Neural progenitor cell (in vitro differentiated cells): ENCODE measurements at places on chromosomes 1 and 21.

GRCh38 chr1:154767315-154768240 lies 102.5 kb downstream of the KCNN3 start:
- no peak for DNase-seq
- H3K36me3 ChIP-seq, result no peaks in the 10 kb centered on the region
- peaks cover 7% of the 10 kb centered on the region for H3K27me3 ChIP-seq
- no peaks in the 10 kb centered on the region for H3K4me1 ChIP-seq
- H3K4me3 ChIP-seq, result no peak overlapping the region

- peaks cover 38% of the 10 kb centered on the region for H3K4me1 ChIP-seq
- no peak for DNase-seq
- H3K4me3 ChIP-seq, result no peak overlapping the region
- no peak overlapping the region for H3K27ac ChIP-seq
- H3K27me3 ChIP-seq, result no peaks in the 10 kb centered on the region
Observed at GRCh38 chr21:36888466-36888865, 78.0 kb downstream of the HLCS start.

GRCh38 chr1:28494737-28495136 lies 11.1 kb upstream of the RCC1 start:
- no peaks in the 10 kb centered on the region for H3K27me3 ChIP-seq
- H3K36me3 ChIP-seq, result peaks cover 8% of the 10 kb centered on the region
- no peak for DNase-seq
- no peaks in the 10 kb centered on the region for H3K4me1 ChIP-seq

DNA sequence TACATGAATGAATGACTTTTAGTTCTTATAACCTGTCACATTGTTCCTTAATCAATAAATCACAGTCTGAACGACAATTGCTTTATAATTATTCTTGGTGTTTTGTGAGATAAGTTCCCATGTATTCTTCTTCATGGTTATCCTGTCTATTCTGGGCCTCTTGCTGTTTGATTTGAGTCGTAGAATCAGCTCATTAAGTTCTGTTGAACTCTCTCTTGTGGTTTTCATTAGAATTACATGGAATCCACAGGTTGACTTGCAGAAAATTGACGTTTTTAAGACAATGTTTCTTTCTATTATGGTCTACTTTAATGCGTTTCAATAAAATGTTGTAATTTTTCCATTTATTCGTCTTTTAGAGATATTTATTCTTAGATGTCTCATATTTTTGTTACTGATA lies 4.0 kb upstream of the LCE1A start:
- no peak overlapping the region for H3K4me3 ChIP-seq
- no peak for DNase-seq
- no peaks in the 10 kb centered on the region for H3K4me1 ChIP-seq
- no peaks in the 10 kb centered on the region for H3K36me3 ChIP-seq
- H3K27me3 ChIP-seq, result no peaks in the 10 kb centered on the region

GRCh38 chr1:204493984-204494280 lies 673 bp downstream of the PIK3C2B start:
- no peaks in the 10 kb centered on the region for H3K36me3 ChIP-seq
- peaks cover 15% of the 10 kb centered on the region for H3K27me3 ChIP-seq
- H3K4me1 ChIP-seq, result peaks cover 17% of the 10 kb centered on the region
- H3K27ac ChIP-seq, result peak overlapping the region; percentile 77

GRCh38 chr1:159289060-159289459 lies 13.1 kb upstream of the FCER1A start:
- no peak for DNase-seq
- H3K4me3 ChIP-seq, result no peak overlapping the region
- no peaks in the 10 kb centered on the region for H3K27me3 ChIP-seq

DNA sequence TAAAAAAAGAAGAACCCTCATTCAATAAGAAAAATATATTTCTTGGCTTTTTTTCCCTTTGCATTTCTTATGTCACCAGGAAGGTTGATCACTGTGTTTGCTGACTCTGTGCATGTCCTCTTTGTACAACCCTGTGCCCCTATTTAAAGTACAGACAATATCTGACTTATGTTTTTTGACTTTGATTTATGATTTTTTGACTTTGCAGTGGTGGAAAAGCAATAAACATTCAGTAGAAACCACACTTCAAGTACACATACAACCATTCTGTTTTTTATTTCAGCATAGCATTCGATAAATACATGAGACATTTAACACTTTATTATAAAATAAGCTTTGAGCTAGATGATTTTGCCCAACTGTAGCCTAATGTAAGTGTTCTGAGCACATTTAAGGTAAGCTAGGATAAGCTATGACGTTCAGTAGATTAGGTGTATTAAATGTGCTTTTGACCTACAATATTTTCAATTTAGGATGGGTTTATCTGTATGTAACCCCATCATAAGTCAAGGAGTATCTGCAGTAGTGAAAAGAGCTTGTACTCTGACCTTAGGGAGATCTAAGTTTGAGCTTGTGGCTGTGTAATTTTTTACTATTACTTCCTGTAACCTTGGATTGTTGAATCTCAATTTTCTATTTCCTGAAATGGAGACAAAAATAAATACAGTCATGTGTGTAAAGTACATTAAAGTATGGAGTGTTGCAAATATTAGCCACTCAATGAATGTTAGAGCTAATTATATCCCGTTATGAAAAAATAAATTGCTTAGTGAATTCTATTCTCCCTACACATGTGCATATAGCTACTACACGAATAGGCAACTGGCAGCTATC lies 1.2 kb downstream of the RNASEL start:
- DNase-seq, result no peak
- no peaks in the 10 kb centered on the region for H3K4me1 ChIP-seq
- H3K36me3 ChIP-seq, result no peaks in the 10 kb centered on the region
- H3K27ac ChIP-seq, result no peak overlapping the region
- H3K27me3 ChIP-seq, result no peaks in the 10 kb centered on the region
- H3K4me3 ChIP-seq, result peak overlapping the region; percentile 47

GRCh38 chr1:20248971-20249612 lies 41.6 kb upstream of the VWA5B1 start:
- no peak overlapping the region for H3K27ac ChIP-seq
- no peaks in the 10 kb centered on the region for H3K27me3 ChIP-seq
- H3K36me3 ChIP-seq, result no peaks in the 10 kb centered on the region
- DNase-seq, result no peak
- no peak overlapping the region for H3K4me3 ChIP-seq
- no peaks in the 10 kb centered on the region for H3K4me1 ChIP-seq

DNA sequence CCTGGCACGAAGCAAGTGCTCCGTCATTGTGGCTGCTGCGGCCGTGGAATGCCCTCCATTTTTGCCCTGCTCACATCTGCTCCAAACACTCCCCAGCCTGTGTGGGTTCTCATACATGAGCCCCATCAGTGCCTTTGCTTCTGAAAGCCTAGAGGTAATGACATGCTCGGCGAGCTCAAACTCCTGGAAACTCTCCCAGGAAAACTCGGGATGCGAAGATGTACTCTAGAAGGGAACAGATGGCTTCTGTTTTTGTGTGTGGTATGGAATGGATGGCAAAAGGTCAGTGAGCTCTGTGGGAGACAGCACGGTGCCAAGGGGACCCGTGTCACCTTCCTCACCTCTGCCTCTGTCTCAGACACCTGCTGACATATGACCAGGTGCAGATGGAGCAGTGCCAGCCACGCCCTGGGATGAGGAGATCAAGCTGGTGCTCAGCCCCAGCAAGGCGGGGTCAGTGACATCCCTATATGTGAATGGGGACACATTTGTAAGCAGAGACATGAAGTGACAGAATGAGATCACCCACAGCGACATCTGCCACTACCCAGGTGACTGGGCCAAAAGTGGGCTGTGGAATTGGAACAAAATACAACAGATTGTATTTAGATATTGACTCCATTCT lies 84.1 kb upstream of the COX20 start:
- DNase-seq, result no peak
- no peak overlapping the region for H3K27ac ChIP-seq
- H3K4me3 ChIP-seq, result no peak overlapping the region
- H3K36me3 ChIP-seq, result no peaks in the 10 kb centered on the region

- no peaks in the 10 kb centered on the region for H3K36me3 ChIP-seq
- DNase-seq, result no peak
- no peaks in the 10 kb centered on the region for H3K27me3 ChIP-seq
Observed at GRCh38 chr21:35602811-35603362, 457.4 kb downstream of the SETD4 start.

GRCh38 chr1:12464045-12464461 lies 154.0 kb downstream of the DHRS3 start:
- H3K27me3 ChIP-seq, result no peaks in the 10 kb centered on the region
- peaks cover 23% of the 10 kb centered on the region for H3K4me1 ChIP-seq
- H3K27ac ChIP-seq, result no peak overlapping the region
- no peak for DNase-seq
- no peak overlapping the region for H3K4me3 ChIP-seq
- H3K36me3 ChIP-seq, result no peaks in the 10 kb centered on the region

- H3K4me1 ChIP-seq, result no peaks in the 10 kb centered on the region
- H3K27ac ChIP-seq, result no peak overlapping the region
- H3K4me3 ChIP-seq, result no peak overlapping the region
- H3K36me3 ChIP-seq, result no peaks in the 10 kb centered on the region
- H3K27me3 ChIP-seq, result no peaks in the 10 kb centered on the region
- DNase-seq, result no peak
Observed at GRCh38 chr1:206757524-206758266, 12.9 kb upstream of the IL19 start.

- DNase-seq, result no peak
- H3K4me1 ChIP-seq, result no peaks in the 10 kb centered on the region
- H3K27me3 ChIP-seq, result no peaks in the 10 kb centered on the region
- no peaks in the 10 kb centered on the region for H3K36me3 ChIP-seq
- H3K4me3 ChIP-seq, result no peak overlapping the region
- H3K27ac ChIP-seq, result no peak overlapping the region
Observed at GRCh38 chr1:53847980-53848379, 9.9 kb upstream of the NDC1 start.

DNA sequence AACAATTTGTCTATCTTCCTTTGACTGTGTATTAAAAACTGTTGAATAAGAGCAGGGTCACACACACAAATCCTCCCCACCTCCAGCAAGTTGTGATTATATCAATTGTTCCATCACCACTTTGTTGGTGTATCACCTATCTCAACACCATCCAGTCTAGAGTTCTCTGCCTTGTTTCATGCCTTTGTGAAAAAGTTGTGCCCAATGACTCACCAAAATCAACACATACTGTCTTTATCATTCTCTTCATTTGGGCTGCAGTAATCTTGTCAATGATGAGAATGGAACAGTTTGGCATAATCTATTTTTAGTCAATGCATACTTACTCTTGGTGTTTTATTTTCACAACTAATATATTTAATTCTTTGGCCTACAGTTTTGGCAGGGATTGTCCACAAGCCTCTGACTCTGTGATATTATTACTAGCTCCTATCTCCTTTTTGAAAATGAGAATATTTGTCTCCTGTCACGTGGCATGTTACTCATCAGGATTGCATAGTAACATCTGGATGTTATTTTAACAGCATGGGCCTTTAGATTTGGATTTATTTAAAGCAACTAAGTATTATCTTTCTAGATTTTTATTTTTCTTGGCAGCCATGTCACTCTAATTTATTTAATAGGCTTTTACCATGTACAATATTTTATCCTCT lies 5.1 kb downstream of the C1orf87 start:
- peaks cover 25% of the 10 kb centered on the region for H3K27me3 ChIP-seq
- no peak for DNase-seq
- no peak overlapping the region for H3K27ac ChIP-seq
- H3K36me3 ChIP-seq, result no peaks in the 10 kb centered on the region

GRCh38 chr1:116352349-116352813 lies 20.7 kb upstream of the ATP1A1 start:
- H3K27me3 ChIP-seq, result no peaks in the 10 kb centered on the region
- peaks cover 4% of the 10 kb centered on the region for H3K4me1 ChIP-seq
- H3K4me3 ChIP-seq, result no peak overlapping the region

DNA sequence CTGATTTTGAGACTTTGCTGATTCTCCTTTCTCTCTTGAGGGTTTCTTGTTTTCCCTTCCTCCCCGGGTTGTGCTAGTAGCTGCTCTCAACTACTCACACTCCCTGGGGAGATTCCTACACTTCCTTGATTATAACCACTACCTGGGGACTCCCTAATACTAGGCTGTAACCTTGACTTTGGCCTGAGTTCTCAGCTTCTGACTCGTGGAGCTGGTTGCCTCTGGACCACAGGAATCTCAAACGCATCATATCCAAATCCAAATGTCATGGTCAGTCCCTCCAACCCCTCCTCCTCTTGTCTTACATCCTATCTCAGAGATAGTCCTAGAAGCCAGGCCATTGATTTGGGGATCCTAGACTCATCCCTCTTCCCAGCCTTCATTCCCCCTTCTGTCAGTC lies 12.0 kb downstream of the MOV10 start:
- H3K27ac ChIP-seq, result no peak overlapping the region
- H3K36me3 ChIP-seq, result no peaks in the 10 kb centered on the region
- H3K4me3 ChIP-seq, result no peak overlapping the region
- H3K27me3 ChIP-seq, result no peaks in the 10 kb centered on the region

- peaks cover 1% of the 10 kb centered on the region for H3K4me1 ChIP-seq
- DNase-seq, result no peak
- H3K36me3 ChIP-seq, result no peaks in the 10 kb centered on the region
- no peaks in the 10 kb centered on the region for H3K27me3 ChIP-seq
- H3K4me3 ChIP-seq, result no peak overlapping the region
Observed at GRCh38 chr1:53391296-53391695, 63.4 kb upstream of the LRP8 start.

DNA sequence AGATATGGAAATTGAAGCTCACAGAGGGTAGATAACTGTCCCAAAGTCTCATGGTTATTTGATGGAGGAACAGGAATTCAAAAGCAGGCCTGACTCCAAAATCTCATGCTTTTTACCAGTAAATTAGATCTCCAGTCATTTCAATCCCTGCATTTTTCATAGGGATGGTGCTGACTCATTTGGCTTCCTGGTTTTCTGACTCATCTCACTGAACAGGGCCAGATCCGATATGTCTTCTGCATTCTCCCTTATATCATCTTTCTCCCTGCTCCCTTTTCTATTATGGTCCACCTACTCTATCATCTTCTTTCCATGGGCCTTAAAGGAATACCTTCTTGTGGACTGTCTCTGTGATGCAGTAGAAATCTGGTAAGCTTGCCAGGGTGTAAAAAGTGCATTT lies 187.2 kb downstream of the FGGY start:
- H3K27me3 ChIP-seq, result no peaks in the 10 kb centered on the region
- no peak for DNase-seq
- H3K27ac ChIP-seq, result no peak overlapping the region
- H3K4me1 ChIP-seq, result no peaks in the 10 kb centered on the region

DNA sequence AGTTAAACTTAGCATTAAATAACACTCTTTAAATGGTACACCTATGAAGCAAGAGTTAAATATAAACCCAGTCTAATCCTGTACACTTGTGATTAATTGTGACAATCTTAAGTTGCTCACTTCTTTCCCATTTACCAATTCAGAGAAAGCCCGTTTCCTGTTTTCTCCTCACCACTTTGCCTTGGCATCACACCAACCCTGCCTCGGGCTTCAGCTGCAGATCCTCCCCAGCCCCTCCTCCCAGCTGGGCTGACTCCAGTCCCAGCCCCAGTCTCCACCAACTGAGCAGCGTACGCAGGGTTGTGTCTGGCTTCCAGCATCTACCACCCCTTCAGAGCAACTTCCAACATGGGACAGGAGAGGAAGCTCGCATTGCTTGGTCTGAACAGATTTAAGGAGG lies 4.1 kb downstream of the PYCR2 start:
- H3K36me3 ChIP-seq, result no peaks in the 10 kb centered on the region
- no peak overlapping the region for H3K4me3 ChIP-seq
- H3K27ac ChIP-seq, result no peak overlapping the region
- no peaks in the 10 kb centered on the region for H3K27me3 ChIP-seq
- peaks cover 10% of the 10 kb centered on the region for H3K4me1 ChIP-seq
- no peak for DNase-seq

- H3K4me1 ChIP-seq, result peaks cover 10% of the 10 kb centered on the region
- no peaks in the 10 kb centered on the region for H3K36me3 ChIP-seq
- no peak overlapping the region for H3K27ac ChIP-seq
- H3K27me3 ChIP-seq, result no peaks in the 10 kb centered on the region
- DNase-seq, result peak; percentile 15
- no peak overlapping the region for H3K4me3 ChIP-seq
Observed at GRCh38 chr1:173507847-173508209, 30.7 kb downstream of the PRDX6 start.
